ENCODE measurements at places on chromosomes 11 and 22.

- DNase-seq, result no peak
Observed at GRCh38 chr11:103086461-103086860, 5.5 kb downstream of the DCUN1D5 start.

DNA sequence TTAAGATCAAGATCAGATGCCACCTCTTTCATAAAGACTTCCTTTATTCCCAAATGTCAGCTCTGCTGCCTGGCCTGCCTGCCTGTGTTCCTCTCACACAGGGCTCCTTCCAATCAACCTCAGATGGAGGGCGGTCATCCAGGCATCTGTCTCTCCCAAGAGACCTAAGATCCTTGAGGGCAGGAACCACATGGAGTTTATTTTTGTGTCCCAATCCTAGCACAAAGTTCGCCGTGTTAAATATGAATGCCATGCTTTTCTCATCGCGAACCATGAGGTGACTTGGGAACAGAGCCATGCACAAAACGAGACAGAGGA lies 72.7 kb upstream of the ARFGAP3 start:
- no peak for DNase-seq

- no peak for DNase-seq
Observed at GRCh38 chr11:24437123-24437522, 59.7 kb upstream of the LUZP2 start.

DNA sequence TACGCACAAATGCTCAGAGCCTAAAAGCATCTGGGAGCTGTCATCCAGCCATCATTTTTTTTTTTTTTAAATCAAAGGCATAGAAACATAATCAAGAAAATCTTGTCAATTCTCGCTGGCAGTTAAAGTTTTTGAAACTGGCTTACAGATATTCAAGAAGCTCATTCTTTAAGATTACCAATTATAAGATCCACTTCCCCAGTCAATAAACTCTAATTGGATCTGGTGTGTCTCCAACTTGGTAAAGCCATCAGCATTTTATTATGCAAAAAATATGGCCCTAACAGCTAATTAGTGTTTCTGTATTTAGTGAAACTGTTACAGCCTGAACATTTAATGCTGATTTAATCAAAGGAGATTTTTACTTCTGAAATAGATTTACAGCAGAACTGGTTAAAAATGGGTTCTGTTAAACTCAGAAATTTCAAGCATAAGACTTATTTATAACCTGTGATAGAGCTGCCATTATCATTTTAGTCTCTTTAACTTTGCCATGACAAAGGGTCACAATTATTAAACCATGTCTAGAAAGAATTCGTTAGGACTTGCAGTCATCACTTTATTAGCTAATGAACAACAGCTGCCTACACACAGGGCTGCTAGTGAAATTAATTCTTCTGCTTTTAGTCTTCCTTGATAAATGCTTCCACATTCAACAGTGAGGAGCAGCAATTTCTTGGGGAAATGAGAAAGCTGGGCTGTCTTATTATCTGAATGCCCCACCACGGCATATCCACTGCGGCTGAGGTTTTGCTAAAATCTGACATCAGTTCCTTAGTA lies 176.4 kb upstream of the PITPNB start:
- no peak for DNase-seq

GRCh38 chr11:118592616-118593367 lies 14.6 kb upstream of the PHLDB1 start:
- DNase-seq, result no peak

DNA sequence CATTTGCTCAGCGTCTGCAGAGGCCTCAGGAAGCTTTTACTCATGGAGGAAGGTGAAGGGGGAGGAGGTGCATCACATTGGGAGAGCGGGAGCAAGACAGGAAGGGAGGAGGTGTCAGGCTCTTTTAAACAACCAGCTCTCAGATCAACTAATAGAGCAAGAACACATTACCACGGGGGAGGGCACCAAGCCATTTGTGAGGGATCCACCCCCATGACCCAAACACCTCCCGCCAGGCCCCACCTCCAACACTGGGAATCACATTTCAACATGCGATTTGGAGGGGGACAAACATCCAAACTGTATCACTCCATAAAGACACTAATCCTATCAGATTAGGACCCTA lies 18.9 kb upstream of the THY1 start:
- no peak for DNase-seq

DNA sequence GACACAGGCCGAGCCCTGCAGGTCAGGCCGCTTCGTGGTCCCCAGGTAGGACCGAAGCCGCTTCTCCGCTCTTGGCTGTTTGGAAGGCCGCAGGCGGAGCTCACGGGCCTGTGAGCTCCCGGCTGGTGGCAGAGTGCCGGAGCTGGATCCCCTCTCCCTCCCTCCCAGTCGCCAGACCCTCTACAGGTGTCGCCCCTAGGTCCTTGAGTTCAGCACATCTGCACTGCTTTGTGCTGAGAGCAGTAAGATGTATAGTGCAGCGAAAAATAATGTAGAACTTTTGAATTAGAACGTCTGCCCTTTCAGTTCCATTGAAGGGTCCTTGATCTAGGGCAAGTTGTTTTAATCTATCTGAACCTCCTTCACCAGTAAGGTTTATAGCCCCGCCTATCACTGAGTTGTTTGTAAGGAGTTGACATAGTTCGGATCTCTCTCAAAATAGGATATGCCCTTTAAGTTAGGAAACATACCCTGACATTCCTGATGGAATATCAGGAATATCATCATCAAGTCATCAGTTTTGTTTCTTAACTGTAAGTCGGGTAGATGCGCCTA lies 419 bp downstream of the ANKRD49 start:
- no peak for DNase-seq

DNA sequence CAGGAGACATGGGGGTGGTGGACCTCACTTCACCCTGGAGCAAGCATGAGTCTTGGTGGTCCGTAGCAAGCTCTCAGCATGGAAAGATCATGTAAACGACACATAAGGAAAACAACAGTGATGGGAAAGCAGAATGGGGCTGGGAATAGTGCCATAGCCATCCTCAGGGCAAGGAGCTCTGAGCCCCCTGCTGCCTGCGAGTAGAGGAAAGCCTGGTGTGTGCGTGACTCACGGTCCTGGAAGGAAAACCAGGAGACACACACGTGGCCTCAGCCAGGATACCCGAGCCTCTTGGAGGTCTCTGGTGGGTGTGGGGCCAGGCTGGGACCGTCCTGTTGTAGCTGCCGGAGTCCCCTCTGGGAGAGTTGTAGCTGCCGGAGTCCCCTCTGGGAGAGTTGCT lies 12.4 kb downstream of the SHANK3 start:
- no peak for DNase-seq

- DNase-seq, result peak; percentile 54
Observed at GRCh38 chr11:69700278-69701140, 3.3 kb downstream of the FGF19 start.

GRCh38 chr11:85694385-85694980 lies 8.5 kb upstream of the CCDC89 start:
- DNase-seq, result peak; percentile 45
